Naive thymus-derived CD8-positive, alpha-beta T cell (primary cell): ENCODE measurements at places on chromosomes 11 and 22.

DNA sequence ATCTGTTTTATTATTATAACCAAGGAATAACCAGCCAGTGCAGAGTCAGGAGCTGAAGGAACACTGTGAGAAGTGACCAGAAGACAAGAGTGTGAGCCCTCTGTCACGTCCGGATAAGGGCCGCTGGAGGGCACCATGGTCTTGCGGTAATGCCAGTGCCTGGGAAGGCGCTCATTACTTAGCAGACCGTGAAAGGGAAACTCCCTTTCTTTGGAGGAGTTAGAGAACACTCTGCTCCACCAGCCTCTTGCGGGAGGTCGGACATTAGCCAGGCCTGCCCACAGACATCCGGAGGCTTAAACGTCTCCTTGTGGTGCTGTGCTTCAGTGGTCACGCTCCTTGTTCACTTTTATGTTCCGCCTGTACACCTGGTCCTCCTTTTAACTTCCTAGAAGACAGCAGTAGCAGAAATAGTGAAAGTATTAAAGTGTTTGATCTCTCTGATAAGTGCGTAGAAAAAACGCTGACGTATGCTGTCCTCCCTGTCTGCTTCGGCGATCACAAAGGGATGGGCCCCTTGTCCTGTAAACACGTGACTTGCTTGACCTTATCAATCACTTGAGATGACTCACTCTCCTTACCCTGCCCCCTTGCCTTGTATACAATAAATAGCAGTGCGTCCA lies 120.6 kb upstream of the LMO1 start:
- DNase-seq = no peak

DNA sequence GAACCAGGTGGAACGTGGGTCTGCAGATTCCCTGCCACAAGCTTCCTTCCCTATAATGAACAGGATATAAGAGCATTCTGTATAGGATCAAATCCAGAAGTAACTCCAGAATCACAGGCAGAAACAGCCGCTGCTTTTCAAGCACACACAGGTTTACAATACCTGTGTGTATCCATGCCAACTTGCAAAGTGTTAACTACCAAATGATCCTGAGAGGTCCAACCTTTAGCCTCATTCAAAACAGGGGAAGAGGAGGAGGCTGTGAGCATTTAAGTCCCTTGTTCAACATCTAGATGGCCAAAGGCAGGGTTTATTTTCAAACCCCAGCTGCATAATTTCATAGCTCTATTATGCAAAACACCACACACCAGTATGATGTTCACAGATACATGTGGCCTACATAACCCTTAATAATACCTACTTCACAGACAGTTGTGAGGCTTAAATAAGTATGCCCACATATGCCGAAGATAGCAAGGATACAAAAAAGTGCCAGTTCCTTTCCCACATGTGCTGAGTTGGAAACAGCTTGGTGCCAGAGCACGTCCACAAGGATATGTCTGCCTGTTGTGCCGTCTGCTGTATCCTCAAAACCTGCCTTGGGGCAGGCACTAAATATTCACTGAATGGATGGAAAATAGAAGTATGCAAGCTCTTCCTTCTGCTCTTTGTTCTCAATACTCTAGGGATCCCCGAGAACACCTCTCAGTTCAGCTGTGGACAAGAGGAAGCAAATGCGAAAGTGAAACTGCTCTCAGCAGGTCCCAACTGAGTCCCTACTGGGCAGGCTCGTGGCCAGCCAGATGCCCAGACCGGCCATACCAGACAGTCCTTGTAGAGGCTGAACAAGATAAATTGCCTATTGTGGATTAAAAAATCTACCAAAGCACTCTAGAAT lies 66.8 kb downstream of the LARGE1 start:
- no peak for DNase-seq

DNA sequence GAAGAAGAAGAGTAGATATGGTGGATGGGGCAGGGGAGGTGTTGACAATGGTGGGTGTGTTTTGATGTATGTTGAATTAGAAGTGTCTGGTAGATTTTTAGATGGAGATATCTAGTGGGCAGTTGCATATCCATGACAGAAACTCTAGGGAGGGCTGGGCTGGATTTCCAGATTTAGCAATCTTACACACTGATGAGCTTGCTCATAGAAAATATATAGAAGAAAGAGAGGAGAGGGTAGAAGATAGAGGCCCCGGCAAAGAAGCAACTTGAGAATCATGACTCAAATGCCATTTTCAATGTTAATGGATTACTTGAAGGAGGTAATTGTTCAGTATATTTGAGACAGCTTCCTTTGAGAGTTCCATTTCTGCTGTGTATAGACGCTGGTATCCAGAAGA lies 8.2 kb downstream of the REXO2 start:
- no peak for DNase-seq

DNA sequence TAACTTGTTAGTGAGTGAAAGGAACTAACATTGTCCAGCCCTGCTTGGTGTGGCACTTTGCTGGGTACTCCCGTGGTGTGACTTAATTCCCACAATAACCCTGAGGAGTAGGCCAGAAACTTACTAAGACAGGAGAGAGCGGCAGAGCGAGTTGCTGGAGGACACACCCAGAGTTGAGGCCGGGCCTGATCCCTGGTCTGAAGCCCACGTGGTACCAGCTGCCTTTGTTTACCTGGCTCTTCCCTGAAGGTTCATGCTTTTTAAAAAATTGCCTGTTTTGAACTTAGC lies 594 bp downstream of the MPST start:
- DNase-seq = peak; percentile 30

- DNase-seq = no peak
Measured at GRCh38 chr11:503179-503981, 3.7 kb downstream of the RNH1 start.

DNA sequence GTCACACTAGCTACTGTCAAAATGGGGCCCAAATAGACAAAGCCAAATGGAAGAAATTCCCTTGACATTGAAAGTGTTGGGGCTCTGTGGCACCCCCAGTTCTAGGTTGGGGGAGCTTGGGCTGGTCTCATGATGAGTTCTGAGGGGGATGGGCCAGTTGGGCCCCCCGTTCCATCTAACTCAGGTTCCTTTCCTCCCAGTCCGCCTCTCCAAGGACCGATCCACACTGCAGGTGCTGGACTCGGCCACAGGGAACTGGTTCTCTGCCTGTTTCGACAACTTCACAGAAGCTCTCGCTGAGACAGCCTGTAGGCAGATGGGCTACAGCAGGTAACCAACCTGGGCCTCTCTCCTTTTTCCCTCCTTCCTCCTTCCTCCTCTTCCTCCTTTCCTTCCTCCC lies 17.7 kb upstream of the SMIM35 start:
- DNase-seq = no peak

GRCh38 chr22:37119872-37120271 lies 10.4 kb upstream of the TMPRSS6 start:
- DNase-seq = no peak

- no peak for DNase-seq
Measured at GRCh38 chr11:92180664-92181251, 43.9 kb upstream of the FAT3 start.

- DNase-seq = no peak
Measured at GRCh38 chr11:61712846-61713245, 32.7 kb downstream of the DAGLA start.

GRCh38 chr11:65558002-65558929 lies at the start of gene LTBP3:
LTBP3 (minus strand) TSS chr11:65558359; CDS start chr11:65557959, 400 bp downstream.
- DNase-seq = peak; percentile 45

- no peak for DNase-seq
Measured at GRCh38 chr11:16881074-16881709, 133.0 kb downstream of the PLEKHA7 start.

GRCh38 chr22:42915980-42916765 lies 59.1 kb upstream of the ARFGAP3 start:
- DNase-seq = no peak

DNA sequence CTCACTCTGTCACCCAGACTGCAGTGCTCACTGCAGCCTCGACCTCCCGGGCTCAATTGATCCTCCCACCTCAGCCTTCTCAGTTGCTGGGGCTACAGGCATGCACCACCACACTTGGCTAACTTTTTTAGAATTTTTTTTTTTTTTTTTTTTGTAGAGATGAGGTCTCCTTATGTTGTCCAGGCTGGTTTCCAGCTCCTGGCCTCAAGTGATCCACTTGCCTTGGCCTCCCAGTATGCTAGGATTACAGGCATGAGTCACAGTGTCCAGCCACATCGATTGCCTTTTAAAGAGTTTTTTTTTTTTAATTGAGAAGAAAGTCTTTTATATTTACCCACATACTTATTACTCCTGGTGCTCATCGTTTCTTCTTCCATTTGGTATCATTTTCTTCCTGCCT lies 30.0 kb downstream of the PARVG start:
- DNase-seq = no peak

- DNase-seq = no peak
Measured at GRCh38 chr22:22759371-22759770, 115.0 kb downstream of the GGTLC2 start.

GRCh38 chr11:69423611-69424385 lies 57.7 kb upstream of the LINC01488 start:
- no peak for DNase-seq

DNA sequence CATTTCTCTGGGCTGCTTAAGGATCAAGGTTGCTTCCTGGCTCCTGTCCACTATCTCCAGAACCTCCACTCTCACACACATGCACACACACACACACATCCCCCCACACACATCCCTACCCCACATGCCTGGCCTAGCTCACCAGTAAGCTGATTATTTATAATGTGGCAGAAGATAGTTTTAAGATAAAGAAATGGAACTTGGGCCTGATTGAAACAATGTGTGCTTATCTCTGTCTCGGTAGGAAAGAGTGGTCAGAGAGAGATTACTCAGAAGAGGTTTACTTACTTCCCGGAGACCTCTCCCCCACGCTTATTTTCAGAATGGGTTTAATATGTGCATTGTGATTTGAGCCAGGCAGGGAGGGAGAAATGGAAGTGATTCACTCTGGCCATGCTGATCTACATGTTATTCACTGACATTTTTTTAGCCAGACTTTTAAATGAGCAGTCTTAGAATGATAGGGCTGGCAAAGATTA lies 422.4 kb downstream of the TENM4 start:
- DNase-seq = no peak

- peak; percentile 85 for DNase-seq
Measured at GRCh38 chr11:64305691-64306562, 603 bp downstream of the ESRRA start.

DNA sequence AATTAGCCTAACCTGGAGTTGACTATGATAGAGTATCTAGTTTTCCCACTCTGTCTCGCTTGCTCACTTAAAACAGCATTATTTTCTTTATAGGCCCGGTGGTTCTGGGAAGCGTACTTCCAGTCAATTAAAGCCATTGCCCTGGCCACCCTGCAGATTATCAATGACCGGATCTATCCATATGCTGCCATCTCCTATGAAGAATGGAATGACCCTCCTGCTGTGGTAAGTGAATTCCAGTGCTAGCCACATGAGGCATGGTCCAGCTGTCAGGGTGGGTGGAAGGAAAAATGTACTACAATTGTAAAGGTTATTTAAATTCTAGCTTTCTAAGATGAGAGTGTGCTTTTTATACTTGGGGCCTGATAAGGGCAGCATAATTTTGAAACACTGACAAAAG lies 76.0 kb downstream of the EXT2 start:
- no peak for DNase-seq

- DNase-seq = no peak
Measured at GRCh38 chr11:111937844-111938243, 701 bp downstream of the DIXDC1 start.

GRCh38 chr22:31120642-31121041 lies 2.1 kb upstream of the INPP5J start:
- DNase-seq = no peak

DNA sequence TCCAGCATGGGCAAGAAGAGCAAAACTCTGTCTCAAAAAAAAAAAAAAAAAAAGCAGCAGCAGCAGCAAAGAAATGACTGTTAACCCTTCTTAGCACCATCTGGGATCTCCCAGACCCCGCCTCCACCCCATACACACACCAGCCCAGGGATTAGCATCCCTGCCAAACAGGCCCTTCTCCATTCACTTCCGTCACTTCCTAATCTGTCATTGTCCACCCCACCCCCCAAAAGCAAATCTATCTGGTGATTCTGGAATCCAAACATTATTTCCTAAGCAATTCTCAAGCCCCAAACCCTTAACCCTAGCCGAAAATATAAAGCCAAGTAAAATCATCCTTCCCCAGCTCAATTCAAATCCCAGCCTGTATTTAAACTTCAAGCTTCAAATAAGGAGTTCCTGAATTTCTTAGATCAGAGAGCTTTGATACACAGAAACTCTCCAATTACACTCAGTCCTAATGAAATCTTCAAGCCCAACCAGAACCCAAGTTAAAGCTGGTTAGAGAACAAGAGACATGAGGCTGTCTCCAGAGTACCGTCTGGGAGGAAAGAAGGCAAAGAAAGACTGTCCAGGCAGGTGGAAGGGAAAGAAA lies 6.0 kb upstream of the AHNAK start:
- DNase-seq = no peak

DNA sequence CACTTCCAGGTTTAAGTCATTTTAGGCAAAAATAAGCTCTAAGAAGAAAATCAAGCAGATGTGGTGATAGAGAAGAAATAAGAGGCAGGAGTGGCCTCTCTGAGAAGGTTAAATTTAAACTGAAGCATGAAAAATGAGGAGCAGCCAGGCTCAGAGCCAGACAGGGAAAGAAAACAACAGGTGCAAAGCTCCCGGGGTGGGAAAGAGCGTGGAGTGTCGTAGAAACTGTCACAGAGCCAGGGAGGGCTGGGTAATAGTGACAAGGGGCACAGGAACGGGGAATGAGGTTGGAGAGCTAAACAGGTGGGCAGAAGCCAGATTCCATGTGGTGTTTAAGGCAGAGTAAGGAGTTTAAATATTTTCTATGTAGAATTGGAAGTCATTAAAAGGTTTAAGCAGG lies 132.1 kb upstream of the BLID start:
- DNase-seq = no peak

- DNase-seq = no peak
Measured at GRCh38 chr22:42188808-42189447, 58.3 kb upstream of the CYP2D6 start.

GRCh38 chr22:29071261-29072045 lies 1.4 kb upstream of the KREMEN1 start:
- peak; percentile 6 for DNase-seq

- DNase-seq = no peak
Measured at GRCh38 chr11:19632499-19632834, 80.2 kb upstream of the NAV2 start.

DNA sequence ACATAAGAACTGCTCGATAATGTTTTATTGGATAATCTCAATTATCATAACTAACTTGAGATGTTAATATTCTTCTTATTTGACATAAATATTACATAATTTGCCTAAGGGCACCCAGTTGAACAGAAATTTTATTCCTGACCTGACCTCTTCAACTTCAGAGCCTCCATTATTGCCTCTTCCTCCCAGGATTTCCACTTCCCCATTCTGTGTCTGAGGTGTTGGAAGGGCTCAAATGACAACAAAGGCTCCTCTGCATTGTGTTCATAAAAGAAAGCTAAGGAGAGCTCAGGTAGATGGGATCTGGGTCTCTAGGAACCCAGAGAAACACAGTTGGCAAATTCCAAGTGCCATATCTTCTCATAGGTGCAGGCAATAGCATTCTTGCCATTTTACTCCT lies 61.2 kb upstream of the ARHGAP20 start:
- no peak for DNase-seq

- DNase-seq = no peak
Measured at GRCh38 chr11:14189874-14190273, 169.1 kb downstream of the RRAS2 start.

GRCh38 chr22:40156001-40156516 lies 21.7 kb upstream of the TNRC6B start:
- DNase-seq = no peak

GRCh38 chr22:45638834-45639746 lies 32.5 kb upstream of the ATXN10 start:
- no peak for DNase-seq

GRCh38 chr11:4991060-4991459 lies 3.6 kb upstream of the OR51L1 start:
- DNase-seq = no peak

GRCh38 chr22:23574371-23574811 lies 5.7 kb downstream of the IGLL1 start:
- no peak for DNase-seq
